Memory B cell (primary cell): ENCODE measurements at places on chromosomes 13 and 19.

DNA sequence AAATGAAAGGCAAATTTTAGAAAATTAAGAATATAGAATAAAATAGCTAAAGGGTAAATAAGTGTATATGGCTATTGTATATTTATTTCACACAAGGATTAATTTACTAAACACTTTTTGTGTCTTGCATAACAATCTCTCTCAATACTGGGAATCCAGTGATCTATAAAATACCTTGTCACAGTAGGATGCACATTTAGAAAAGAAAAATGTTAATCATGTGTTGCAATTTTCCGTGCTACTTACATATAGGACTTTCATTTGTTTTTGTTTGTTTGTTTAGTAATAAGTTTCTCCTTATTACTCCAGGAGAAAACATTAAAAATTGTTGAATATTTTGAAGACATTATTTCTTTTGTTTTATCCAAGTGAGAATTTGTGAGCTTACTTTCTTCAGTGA is 1533.3 kb downstream of the SLITRK5 start:
- DNase-seq: no peak

GRCh38 chr19:48645620-48646000 is 377 bp downstream of the CA11 start:
- no peak for DNase-seq

GRCh38 chr13:22757530-22758120 is 423.2 kb upstream of the SGCG start:
- DNase-seq: no peak

- no peak for DNase-seq
These were observed 13.0 kb downstream of the RBM26 start for GRCh38 chr13:79392882-79393563.

DNA sequence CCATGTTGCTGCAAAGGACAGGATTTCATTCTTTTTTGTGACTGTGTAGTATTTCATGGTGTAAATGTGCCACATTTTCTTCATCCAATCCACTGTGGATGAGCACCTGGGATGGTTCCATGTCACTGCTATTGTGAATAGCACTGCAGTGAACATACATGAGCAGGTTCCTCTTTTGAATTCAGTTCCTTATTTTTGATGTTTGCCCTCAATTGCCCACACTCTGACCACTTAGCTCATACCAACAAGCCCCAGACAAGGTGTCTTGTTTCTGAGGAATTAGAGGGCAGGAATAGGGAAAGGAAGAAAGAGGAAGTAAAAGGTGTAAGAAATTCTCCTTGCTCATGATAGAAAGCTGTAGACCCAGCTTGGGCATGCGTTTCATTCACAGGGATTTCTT is 244.2 kb upstream of the ZNF507 start:
- DNase-seq: no peak

DNA sequence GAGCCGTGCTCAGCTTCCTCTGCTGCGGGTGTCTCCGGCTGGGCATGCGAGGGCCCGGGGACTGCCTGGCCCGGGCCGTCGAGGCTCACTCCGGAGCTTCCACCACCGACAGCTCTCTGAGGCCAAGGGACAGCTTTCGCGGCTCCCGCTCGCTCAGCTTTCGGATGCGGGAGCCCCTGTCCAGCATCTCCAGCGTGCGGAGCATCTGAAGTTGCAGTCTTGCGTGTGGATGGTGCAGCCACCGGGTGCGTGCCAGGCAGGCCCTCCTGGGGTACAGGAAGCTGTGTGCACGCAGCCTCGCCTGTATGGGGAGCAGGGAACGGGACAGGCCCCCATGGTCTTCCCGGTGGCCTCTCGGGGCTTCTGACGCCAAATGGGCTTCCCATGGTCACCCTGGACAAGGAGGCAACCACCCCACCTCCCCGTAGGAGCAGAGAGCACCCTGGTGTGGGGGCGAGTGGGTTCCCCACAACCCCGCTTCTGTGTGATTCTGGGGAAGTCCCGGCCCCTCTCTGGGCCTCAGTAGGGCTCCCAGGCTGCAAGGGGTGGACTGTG is 1.2 kb downstream of the S1PR4 start:
- peak; percentile 52 for DNase-seq
